Suppressor macrophage treated with lipopolysaccharide for 4 hours (primary cell): ENCODE measurements at places on chromosomes 16 and 17.
A peak's percentile ranks its signal among the peaks of the same experiment; 100 is the strongest.

DNA sequence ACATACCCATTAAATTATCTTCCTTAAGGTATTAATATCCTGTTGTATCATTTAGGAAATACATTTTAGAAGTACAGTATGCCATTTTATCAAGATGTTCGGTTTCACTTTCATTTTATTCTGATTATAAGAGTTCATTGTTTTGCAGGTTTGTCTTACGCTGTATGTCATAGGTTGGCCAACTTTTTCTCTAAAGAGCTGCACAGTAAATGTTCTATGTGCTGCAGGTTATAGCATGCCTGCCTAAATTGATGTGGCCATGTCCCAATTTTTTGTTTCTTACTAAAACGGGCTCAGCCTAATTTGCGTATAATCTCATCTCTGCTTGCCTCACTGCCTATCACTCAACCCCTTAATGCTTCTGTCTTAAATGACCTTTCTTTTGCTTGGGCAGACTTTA lies 126.4 kb downstream of the USP22 start:
- DNase-seq, result no peak

DNA sequence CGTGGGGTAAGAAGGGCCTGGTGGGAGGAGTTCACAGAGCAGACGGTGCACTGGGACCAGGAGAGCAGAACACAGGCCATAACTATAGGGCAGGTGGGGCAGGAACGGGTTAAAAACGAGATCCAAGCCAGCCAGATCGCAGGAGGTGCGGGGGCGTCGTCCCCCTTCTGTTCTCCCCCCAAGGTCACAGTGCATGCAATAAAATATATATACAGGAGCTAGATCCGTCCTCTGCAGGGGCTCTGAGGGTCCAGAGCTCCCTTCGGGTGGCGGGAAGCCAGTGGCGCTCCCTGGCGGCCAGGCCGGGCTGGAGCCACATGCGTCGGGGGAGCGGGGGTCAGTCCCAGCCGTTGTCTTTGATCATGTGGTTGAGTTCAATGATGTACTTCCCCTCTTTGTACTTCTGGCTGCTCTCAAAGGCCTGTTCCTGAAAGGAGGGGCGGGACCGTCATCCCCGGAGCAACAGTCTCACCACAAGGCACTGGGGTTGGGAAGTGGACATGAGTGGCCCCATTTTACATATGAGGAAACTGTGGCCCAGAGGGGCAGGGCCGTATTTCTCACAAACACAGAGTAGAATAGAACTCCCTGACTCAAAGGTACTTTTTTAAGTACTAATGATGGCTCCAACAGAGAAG lies 768 bp upstream of the TBX6 start:
- peak; percentile 97 for DNase-seq

- no peak for DNase-seq
Observed at GRCh38 chr16:1217526-1217925, 7.5 kb downstream of the TPSG1 start.

- DNase-seq, result peak; percentile 84
Observed at GRCh38 chr17:35373984-35374765, 754 bp upstream of the SLFN11 start.

GRCh38 chr16:57695680-57696069 lies 1.1 kb downstream of the DRC7 start:
- no peak for DNase-seq

DNA sequence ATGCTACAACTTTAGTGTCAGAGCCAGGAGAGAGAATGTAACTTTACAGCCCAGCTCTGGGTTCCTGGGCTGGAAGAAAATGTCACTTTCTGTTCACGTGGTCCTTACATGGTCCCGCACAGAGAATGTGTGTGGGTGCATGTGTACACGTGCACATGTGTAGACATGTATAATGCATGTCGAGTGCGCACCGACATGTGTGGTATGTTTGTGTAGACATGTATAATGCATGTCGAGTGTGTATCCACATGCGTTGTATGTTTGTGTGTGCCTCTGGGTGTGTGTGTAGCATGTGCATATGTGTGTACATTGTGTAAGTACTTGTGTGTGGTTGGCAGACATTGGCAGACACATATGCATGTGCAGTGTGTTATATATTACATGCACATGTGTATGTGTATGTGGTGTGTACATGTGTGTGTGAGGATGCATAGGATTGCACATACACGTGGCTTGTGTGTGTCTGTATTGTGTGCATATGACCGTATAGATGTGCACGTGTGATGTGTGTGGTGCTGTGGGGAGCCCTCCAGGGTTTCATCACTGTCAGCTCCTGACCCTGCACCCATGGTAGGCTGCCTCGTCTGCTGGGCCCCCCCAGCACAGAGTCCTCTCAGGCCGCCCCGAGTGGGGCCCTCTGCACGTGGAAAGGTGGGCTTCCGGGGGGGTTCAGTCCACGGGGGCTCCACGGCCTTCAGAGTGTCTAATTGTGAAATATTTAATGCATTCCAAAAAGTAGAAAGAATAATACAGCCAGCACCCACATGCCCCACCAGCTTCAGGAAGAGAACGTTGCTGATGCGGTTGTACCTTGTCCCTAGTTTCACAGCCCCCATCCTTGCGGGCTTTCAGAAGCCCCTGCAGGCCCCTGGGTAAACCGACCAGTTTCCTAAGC lies 214.2 kb upstream of the GSE1 start:
- DNase-seq, result no peak

DNA sequence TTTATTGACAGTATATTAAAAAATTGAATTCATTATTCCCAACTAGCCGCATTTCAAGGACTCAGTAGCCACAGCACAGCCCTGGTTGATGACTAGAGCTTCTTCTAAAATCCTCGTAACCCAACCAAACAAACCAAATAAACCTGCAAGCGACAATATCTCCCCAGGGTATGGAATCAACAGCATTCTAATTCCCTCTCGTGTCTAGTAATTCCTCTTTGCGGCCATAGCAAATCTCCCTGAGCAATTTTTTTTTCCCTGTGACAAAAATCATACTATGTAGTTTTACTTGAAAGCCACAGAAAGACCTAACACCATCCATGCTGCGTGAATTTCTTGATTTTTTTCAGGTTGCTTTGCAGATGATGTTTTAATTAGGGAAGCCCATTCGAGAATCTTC lies 143.4 kb upstream of the MYOCD start:
- no peak for DNase-seq

DNA sequence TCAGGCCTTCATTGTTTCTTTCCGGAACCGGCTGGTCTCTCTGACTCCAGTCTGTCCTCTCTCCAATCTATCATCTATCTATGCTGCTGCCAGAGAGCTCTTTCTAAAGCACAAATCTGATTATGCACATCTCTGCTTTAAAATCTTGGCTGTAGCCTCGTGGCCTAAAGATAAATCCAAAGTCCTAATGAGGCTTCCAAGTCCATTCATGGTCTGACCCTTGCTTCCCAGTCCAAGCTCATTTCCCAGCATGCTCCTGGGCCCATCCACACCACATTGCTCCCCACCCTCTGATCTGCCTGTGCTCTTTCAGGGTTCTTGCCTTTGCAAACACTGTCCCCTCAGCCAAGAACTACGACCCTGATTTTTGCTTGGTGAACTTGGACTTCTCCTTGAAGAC lies 21.5 kb upstream of the PHB1 start:
- DNase-seq, result no peak

DNA sequence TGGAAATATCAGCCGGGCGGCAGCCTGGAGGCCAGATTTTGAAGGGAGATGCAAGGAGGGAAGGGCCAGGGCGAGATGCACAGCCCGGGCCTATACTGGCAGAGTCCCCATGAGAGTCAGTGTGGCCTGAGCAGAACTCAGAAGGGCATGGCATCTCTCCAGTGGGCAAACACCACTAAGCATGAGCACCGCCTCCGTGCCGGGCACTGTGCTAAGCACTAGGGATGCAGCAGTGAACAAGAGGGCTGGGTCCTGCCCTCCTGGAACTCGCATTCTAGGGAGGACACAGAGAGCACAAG lies 33.5 kb downstream of the TK2 start:
- DNase-seq, result no peak

GRCh38 chr16:56460101-56460500 lies 8.7 kb downstream of the OGFOD1 start:
- no peak for DNase-seq

- no peak for DNase-seq
Observed at GRCh38 chr17:48551596-48552465, 6.9 kb upstream of the HOXB2 start.

DNA sequence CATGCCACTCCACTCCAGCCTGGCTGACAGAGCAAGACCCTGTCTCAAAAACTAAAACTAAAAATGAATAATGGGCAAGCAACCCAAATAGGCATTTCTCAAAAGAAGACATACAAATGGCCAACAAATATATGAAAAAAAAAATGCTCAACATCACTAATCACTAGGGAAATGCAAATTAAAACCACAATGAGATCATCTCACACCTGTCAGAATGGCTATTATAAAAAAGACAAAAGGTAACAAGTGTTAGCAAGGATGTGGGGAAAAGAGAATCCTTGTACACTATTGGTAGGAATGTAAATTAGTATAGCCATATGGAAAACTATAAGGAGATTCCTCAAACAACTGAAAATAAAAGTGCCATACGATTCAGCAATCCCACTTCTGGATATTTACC lies 7.1 kb upstream of the ERCC4 start:
- no peak for DNase-seq

DNA sequence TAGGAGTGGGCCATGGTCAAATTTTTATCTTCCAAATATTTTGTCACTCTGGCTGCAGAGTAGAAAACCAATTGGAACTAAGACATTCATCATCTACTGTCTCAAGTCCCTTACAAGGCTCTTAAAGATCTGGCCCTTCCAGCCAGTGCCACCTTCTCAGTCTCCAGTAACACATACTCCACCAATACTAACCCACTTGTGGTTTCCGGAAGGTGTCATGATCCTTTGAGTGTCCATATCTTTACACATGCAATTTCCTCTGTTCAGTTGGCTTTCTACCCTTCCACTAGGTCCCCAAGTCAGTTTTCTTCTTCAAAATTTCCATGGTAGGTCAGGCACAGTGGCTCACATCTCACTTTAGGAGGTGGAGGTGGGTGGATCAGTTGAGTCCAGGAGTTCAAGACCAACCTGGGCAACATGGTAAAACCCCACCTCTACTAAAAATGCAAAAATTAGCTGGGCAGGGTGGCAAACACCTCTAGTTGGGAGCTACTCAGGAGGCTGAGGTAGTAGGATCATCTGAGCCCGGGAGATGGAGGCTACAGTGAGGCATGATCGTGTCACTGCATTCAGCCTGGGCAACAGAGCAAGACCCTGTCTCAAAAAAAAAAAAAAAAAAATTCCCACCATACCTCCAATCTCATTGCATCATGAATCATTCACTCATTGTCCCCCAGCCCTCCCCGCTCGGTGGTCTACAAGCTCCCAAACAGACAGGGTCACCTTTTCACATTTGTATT lies 6.0 kb upstream of the GRB2 start:
- DNase-seq, result no peak

DNA sequence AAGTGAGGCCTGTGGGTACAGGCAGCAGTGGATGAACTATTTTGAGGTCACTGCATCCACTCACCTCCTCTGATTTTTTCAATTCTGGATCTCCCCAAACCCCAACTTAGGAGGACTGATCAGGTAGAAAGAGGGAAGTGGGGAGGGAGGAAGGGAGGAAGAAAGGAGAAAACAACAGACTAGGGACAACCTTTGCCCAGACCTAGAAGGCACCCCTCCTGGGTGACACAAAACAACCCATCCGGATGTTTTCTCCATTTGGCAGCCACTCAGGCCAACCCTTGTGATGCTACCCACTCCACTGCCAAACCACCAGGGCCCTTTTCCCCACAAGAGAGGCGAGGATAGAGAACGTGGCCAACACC lies 2.7 kb downstream of the ORMDL3 start:
- DNase-seq, result no peak

GRCh38 chr16:80323187-80323807 lies 217.5 kb upstream of the DYNLRB2 start:
- DNase-seq, result no peak

DNA sequence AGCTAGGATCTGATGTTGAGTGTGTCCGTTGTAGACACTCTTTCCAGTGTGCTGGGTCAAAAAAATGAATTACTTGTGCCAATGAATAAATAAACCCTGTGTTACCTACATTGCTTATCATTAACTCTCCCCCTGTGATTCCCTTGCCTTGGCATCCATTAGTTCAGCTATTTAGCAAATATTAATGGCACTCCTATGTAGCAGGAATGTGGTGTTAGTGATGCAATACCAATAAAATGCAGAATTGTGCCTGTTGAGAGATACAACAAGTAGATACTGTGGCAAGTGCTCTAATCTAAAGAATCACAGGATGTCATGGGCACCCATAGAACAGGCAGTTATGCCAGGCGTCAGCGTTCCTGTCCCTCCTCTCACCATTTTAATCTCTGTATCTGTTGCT lies 343.2 kb downstream of the PMP22 start:
- no peak for DNase-seq

- DNase-seq, result peak; percentile 25
Observed at GRCh38 chr17:55748841-55749240, 2.0 kb upstream of the PCTP start.

DNA sequence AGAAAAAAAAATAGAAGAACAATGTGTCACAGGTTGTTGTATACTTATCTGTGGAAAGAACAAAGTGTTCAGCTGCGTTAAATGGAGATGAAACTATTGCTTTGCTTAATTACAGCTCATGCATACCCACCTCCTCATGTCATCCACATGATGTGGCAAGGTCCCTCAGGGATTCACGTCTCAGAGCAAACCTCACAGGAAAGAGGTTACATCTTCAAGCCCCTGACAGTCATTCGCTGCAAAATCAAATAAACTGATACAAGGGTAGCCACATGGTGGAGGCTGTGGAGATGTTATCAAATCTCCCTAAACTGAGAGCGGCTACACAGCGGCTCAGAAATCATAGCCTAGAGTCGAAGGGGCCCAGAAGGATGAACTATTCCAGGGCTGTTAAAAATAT lies 21.1 kb downstream of the GINS3 start:
- DNase-seq, result no peak

- no peak for DNase-seq
Observed at GRCh38 chr16:6888531-6888930, 444.1 kb upstream of the RBFOX1 start.

DNA sequence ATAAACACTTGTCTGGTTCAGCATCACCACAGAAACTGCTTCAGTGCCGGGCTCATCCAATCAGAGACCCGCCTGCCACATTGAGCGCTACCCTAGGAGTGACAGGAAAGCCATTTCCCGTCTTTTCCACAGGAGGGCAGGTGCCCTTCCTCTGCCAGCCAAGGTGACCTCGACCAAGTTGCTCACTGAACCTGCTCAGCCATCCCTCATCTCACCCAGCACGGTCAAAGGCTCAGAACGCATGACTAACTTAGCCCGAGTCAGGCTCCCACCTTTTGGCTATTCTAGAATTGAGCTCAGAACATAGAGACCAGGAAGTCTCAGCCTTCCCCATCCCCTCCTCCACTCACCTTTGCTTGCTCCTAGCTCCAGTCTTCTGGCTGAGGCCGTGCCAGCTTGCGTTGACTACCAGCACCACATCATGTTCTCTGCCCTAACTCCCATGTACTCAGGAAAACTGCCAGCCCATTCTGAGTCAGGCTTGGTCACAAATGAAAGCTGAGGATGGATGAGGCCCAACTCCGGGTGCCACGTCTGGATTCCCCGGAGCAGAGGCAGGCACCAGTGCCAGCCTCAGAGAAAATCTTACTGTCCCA lies 15.6 kb downstream of the MRPS23 start:
- no peak for DNase-seq
